Activated naive CD8-positive, alpha-beta T cell treated with anti-CD3 and anti-CD28 coated beads for 36 hours (primary cell): ENCODE measurements at places on chromosomes 16 and 17.

- peaks cover 39% of the 10 kb centered on the region for H3K4me1 ChIP-seq
- no peak overlapping the region for H3K27ac ChIP-seq
- no peaks in the 10 kb centered on the region for H3K27me3 ChIP-seq
- no peak for DNase-seq
- H3K4me3 ChIP-seq: no peak overlapping the region
- H3K36me3 ChIP-seq: peaks cover 4% of the 10 kb centered on the region
These were observed 4.4 kb downstream of the PGAP3 start for GRCh38 chr17:39683295-39683939.

DNA sequence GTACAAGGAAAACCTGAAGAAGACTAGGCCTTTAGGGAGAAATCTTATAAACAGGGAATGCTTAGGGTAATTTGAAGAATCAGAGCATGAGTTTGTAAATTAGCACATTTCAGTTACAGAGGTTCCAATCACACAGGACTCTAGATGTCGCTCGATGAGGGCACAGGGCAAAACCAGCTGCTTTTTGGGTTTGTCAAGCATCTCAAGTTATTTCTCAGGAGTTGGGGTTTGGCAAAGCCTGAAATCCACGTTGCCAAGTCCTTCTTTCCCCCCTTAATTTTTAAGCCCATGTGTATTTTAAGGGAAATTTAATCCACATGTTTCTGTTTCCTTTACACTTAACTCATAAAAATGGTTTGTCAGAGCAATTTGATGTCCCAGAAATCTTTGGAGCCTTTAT lies 146.9 kb downstream of the ANKFN1 start:
- H3K36me3 ChIP-seq: no peaks in the 10 kb centered on the region
- H3K27me3 ChIP-seq: peaks cover 7% of the 10 kb centered on the region
- H3K4me1 ChIP-seq: peaks cover 14% of the 10 kb centered on the region
- no peak overlapping the region for H3K27ac ChIP-seq

GRCh38 chr16:69522041-69522578 lies 43.7 kb upstream of the NFAT5 start:
- H3K36me3 ChIP-seq: peaks cover 4% of the 10 kb centered on the region
- DNase-seq: no peak
- peaks cover 27% of the 10 kb centered on the region for H3K4me1 ChIP-seq

DNA sequence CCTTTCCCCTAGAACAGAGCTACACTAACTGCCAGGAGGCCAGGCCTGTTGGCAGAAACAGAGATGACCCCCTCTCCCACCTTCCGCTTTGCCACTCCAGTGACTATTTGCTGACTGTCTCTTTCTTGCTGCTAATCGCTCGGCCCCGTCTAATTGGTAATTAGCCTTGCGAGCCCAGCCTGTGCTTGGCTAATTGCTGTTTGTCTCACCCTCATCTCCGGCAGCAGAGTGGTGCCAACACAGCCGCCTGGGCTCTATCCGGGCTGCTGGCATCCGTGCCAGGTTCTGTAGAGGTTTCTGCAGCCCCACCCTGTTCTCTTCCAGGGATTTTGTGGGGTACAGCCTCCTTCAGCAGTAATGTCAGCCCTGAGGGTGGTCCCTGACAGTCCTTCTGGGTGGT lies 27.4 kb upstream of the PHB1 start:
- H3K4me3 ChIP-seq: no peak overlapping the region
- no peaks in the 10 kb centered on the region for H3K4me1 ChIP-seq
- H3K27ac ChIP-seq: no peak overlapping the region
- H3K27me3 ChIP-seq: peaks cover 34% of the 10 kb centered on the region

- H3K4me1 ChIP-seq: peaks cover 21% of the 10 kb centered on the region
- H3K27ac ChIP-seq: no peak overlapping the region
- no peak overlapping the region for H3K4me3 ChIP-seq
- no peak for DNase-seq
These were observed 40.9 kb downstream of the PIK3R5 start for GRCh38 chr17:8924595-8924994.

- H3K4me3 ChIP-seq: no peak overlapping the region
- H3K4me1 ChIP-seq: peaks cover 20% of the 10 kb centered on the region
- H3K36me3 ChIP-seq: no peaks in the 10 kb centered on the region
- no peaks in the 10 kb centered on the region for H3K27me3 ChIP-seq
- no peak overlapping the region for H3K27ac ChIP-seq
These were observed 890 bp upstream of the CD300A start for GRCh38 chr17:74465378-74466110.

DNA sequence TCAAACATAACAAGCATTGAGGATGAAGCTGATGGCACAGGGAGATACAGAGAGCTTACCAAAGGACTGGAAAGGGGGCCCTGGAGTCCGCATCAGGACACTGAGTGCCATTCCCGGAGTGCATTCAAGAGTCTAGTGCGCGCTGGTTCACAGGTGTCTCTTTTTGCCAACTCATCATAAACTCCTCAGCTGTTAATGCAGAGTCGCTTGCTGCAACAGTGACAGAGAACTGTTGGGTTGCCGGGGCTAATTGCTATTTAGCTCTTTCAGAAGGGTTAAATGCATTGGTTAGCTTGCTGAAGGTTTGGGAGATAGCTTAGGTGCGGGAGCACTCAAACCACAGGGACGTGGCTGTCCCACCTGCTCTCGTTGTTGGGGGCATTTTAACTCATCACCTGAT lies 1091.6 kb upstream of the EEF2KMT start:
- no peaks in the 10 kb centered on the region for H3K27me3 ChIP-seq
- H3K27ac ChIP-seq: no peak overlapping the region
- no peak overlapping the region for H3K4me3 ChIP-seq

- peaks cover 16% of the 10 kb centered on the region for H3K36me3 ChIP-seq
- DNase-seq: no peak
- H3K27ac ChIP-seq: no peak overlapping the region
- H3K27me3 ChIP-seq: no peaks in the 10 kb centered on the region
These were observed 117.8 kb downstream of the SOCS1 start for GRCh38 chr16:11138022-11138768.

GRCh38 chr17:56604691-56605290 lies 11.3 kb downstream of the NOG start:
- no peaks in the 10 kb centered on the region for H3K27me3 ChIP-seq
- DNase-seq: no peak
- no peak overlapping the region for H3K4me3 ChIP-seq
- H3K36me3 ChIP-seq: peaks cover 6% of the 10 kb centered on the region
- no peak overlapping the region for H3K27ac ChIP-seq
- peaks cover 49% of the 10 kb centered on the region for H3K4me1 ChIP-seq
